H9 (cell line): ENCODE measurements at places on chromosomes 2 and 18.

DNA sequence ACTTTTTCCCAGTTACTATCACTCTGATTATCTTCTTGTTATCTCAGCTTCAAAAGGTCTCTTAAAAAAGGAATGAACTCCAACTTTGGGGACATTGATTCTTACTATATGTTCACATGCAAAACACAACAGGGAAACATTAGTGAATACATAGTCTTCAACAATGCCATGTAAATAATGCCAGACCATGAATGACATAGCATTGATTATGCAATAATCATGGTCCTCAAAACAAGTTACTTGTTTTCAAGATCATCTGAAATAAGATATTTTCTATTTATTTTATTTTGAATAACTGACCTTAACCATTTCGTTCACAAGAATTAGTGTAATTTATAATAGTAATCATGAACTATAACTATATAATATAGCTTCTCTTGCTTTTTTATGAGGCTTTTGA is 902.3 kb downstream of the MBD2 start:
- no peak for DNase-seq

DNA sequence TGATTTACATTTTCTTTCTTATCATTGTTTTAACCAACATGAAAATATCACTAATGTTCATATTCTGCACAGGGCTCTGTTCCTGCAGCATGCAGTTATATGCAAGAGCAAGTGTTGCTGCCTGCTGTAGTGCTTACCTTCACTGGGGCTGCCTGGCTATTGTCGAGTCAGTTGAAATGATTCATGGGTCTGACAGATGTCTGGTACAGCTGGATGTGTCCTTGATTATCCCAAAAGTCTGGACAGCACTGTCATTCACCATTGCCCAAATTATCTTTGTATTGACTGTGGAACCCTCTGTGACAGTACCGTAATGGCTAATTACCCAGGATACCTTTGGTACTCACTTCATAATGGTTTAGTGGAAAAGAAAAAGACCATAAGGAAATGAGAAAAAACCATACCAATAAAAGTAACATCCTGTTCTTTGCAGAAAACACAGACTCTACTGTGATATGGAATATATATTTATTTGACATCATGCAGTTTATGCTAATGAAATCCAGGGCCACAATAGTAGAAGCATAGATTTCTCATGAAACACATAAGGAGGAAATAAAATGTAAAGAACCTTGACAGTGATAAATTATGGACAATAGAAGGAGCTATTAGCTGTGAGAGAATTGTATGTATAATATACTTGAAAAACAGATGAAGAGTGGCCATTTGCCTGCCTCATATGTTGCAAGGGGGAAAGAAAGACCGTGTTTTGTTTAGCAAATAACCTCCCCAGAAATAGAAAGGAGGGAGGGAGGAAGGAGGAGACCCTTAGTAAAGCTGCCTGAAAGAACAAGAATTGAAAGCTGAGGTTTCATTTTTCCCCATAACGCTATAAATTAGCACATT is 249.8 kb upstream of the ATP5MC3 start:
- DNase-seq, result no peak

GRCh38 chr2:126766295-126766968 is 110.5 kb downstream of the GYPC start:
- DNase-seq, result no peak

DNA sequence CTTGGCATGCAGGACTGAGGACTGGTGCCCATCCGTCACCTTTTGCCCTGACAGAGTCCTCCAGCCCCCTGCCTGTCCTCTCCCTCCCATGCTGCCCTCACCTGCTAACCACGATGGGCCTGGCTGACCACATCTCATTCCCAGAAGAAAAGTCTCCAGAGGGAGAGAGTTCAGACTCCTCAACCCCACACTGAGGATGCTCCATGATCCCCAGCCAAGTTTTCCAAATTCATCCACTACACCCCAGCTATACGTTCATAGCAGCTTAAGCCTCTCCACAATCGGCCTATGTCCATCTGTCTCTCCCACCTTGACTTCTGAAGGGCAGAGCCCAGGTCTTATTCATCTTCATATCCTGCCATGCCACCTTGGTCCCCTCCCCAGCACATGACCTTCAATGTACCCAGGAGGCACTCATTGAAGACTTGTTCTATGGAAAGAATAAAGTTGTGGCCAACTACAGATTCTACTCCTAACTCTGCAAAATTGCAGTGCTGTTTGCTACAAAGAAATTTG is 115.6 kb upstream of the ID2 start:
- DNase-seq, result no peak

DNA sequence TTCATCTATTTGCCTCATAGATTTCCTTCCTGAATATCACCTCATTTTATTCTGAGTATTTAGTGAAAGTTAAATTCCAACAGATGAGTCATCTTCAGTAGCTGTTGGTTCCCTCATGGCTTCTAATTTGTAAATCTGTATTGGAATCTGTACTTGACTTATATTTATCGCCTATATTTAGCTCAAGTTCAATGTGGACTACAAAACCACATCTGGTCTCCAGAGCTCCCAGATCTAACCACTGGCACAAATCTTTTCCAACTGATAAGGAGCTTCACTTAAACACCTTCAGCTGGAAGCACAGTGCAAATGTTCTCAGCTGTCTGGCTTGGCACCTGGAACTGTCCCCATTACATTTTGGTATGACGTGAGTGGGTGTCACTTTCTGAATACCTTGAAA is 82.8 kb upstream of the DSEL start:
- DNase-seq, result no peak

GRCh38 chr2:172588931-172589330 is 33.0 kb downstream of the PDK1 start:
- DNase-seq, result no peak

- DNase-seq, result no peak
These were observed 7.7 kb downstream of the CCL20 start for GRCh38 chr2:227821043-227821942.

GRCh38 chr18:4797002-4797685 is 342.0 kb upstream of the DLGAP1 start:
- DNase-seq, result no peak

DNA sequence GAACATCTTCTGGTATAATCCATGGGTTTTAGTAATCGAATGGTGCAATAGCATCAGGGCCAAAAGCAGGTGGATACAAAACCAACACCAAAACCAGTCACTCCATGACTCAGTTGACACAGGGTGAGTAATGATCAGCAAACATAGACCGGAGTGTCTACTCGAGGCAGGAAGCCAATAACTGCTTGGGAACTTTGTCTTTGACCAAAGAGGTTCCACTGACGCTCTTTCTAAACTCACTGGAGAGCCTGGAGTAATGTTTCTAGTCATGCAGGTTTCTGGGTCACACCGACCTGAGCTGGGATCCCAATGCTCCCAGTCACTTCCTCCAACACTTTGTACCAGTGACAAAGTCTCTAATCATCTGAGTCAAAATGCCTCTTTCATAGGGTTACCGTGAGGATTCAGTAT is 30.9 kb downstream of the MREG start:
- no peak for DNase-seq

DNA sequence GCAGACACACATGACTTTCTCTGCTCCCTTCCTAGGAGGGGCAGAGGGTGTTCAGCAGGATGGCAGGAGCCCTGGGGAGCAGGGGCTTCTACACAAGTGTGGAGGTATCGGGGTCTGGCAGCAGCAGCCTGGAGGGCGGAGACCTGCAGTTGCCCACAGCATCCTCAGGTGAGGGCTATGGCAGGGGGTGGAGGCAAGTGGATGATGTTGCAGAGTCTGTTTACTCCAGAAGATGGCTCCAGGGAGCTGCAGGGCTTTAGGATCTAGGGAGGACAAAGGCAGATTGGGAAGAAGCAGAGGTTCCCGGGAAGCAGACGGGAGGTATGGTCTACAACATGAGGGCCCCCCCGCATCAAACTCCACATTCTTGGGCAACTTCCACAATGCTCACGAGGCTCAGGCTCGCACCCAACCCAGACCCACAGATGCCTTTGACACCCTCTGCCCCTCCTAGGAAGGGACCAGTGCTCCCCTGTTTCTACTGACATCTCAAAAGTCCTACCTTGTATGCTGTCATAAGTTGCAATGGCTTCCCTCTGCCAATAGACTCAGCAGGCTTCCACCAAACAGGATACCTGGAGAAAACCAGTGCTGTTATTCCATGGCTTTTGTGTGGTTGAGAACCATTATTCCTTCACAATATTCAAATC is 12.0 kb upstream of the ATP6V1C2 start:
- peak; percentile 81 for DNase-seq

DNA sequence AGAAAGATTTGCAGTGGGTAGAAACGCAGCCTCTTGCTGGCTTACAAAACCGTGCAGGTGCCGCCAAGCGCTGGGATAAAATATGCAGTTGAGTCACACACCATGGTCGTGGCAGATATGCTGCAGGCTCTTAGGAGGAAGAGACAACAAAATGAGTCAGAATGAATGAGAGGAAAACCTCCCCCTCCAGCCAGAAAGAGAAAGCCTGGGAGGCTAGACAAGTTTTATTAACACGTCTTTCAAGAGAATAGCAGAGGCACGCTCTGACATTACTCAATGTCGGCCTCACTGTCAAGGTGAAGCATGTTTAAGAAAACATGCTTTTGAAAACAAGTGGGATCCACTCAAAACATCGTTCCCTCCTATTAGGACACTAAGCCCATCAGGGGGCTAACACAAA is 37.1 kb upstream of the ZCCHC2 start:
- DNase-seq, result no peak

GRCh38 chr2:171319164-171319810 is 114.5 kb downstream of the METTL8 start:
- peak; percentile 50 for DNase-seq

- peak; percentile 46 for DNase-seq
These were observed 1.1 kb downstream of the MAPK4 start for GRCh38 chr18:50560681-50561629.

- DNase-seq, result no peak
These were observed 68.2 kb downstream of the ZNF407 start for GRCh38 chr18:74665905-74666304.

DNA sequence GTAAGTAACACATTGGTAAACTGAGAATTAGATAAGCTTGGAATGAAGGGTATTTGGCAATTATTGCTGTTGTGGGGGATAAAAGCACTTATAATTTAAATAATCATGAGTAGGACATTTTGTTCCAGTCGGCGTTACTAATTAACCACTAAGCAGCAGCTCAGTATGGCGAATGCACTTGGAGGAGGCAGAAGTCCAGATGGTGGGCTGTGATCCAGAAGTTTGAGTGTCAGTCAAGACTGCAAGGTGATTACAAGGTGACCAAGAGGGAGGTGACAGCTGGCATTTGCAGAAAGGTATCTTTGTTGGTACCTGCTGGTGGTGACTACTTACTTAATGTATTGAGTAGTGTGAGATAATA is 643.6 kb upstream of the FAM98A start:
- no peak for DNase-seq

DNA sequence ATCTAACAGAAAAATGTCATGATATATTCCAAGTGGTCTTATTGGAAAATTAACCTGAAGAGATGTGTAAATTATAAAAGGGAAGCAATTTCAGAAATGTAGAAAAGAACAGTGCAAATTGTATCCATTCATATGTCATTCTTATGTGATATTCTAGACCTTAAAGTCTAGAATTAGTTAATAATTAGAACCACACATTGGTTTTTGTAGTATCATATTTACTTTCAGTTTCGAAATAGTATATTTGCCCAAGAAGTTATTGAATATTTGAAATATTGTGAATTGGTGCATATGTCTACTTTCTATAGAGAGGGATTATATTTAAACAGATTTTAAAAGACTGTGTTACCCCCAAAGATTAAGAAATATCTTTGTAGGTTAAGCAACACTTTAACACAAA is 1348.6 kb upstream of the ACVR2A start:
- DNase-seq, result no peak

DNA sequence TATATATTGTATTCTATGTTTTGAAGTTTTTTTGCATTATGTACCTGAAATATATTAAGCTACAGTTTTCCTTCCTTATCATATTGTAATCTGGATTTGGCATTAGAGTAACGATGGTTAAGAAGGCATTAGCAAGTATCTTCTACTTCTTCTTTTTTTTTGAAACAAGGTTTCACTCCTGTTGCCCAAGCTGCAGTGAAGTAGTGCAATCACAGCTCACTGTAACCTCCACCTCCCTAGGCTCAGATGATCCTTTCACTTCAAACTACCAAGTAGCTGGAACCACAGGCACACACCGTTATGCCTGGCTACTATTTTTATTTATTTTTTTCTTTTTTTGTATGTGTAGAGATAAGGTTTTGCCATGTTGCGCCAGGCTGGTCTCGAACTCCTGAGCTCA is 201.1 kb downstream of the ZNF804A start:
- DNase-seq, result no peak

- DNase-seq, result no peak
These were observed 116.6 kb upstream of the LTBP1 start for GRCh38 chr2:32830196-32830595.

DNA sequence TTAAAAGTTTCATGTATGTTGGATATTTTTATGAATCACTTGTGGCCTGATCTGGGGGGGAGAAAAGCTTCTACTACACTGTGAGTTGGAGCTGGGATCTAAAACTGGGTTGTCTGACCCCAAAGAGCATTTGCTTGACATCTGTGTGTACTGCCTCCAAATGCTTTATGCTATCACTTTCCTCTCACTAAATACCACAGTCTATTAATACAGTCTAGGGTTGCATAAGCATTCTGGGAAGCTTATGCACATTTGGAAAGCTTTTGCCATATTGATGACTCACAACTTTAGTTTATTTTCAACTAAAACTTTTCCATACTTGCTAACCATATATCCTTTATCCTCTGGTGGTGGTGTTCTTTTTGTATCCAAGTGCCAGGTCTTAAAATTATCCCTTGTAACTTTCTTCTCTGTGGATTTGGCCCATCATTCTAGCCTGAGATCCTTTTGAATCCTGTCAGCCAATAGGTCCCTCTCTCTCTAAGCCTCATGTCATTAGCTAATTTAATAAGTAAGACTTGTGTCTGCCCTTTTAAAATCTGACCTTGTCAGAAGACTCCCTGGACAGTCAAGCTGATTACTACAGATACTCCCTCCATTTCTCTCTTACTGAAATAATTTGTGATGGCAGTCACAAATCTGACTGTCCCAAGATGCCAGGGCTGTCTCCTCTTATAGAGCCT is 72.7 kb downstream of the NXPH2 start:
- DNase-seq, result no peak

DNA sequence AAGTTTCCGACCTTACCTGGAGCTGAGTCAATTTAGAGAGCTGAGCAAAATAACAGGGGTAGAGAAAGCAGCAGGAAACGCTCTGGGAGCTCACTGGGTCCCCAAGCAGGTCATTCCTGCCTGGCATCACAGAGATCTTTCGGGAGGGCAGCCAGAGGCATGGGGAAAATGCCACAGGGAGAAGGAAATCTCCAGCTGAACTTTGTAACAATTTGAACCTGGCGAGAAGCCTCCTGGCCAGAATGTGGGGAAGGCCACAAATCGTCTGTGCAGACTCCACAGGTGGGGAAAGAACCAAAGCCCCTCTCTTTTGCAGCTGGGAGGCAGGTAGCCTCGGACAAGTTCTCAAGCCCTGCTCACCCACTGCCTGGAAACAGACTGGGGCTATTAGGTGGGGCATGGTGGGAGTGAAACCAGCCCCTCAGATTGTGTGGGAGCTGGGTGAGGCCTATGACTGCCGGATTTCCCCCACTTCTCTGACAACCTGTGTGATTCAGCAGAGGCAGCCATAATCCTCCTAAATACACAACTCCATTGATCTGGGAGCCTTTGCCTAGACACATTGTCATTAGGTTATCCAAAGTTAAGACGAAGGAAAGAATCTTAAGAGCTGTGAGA is 53.9 kb downstream of the INO80D start:
- DNase-seq, result no peak
